ENCODE measurements at places on chromosomes 7 and 10.

GRCh38 chr7:107810626-107811025 is 7.6 kb upstream of the SLC26A3 start:
- no peak for DNase-seq

DNA sequence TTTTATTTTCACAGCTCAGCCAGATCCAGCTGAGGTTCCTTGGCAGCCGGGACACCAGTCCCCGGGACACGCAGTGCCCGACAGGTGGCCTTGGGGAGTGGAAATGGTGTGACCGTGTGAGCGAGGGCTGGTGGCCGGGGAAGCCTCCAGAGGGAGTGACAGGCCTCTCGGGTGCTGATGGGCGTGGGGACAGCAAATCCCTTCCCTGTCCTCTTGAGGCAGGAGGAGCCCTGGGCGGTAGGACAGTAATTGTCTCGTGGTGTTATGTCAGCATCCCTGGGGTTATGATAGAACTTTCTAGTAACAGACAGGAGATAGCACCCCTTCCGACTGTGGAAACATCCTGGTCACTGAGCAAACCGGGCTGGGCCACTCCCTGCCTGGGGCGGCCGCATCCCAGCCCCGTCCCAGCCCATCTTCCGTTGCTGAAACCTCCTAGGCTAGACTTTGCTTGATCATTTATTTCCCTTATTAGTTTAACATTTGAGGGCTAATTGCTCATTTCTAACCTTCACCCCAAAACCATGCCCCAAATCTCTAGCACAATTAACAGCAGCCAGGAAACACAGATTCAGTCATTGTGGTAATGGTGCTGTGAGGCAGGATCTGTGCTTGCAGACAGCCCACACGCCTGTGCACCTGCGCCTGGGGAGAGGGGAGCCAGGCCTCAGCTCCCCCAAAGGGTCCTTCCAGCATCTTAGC is 63.3 kb downstream of the ELFN1 start:
- no peak for DNase-seq

DNA sequence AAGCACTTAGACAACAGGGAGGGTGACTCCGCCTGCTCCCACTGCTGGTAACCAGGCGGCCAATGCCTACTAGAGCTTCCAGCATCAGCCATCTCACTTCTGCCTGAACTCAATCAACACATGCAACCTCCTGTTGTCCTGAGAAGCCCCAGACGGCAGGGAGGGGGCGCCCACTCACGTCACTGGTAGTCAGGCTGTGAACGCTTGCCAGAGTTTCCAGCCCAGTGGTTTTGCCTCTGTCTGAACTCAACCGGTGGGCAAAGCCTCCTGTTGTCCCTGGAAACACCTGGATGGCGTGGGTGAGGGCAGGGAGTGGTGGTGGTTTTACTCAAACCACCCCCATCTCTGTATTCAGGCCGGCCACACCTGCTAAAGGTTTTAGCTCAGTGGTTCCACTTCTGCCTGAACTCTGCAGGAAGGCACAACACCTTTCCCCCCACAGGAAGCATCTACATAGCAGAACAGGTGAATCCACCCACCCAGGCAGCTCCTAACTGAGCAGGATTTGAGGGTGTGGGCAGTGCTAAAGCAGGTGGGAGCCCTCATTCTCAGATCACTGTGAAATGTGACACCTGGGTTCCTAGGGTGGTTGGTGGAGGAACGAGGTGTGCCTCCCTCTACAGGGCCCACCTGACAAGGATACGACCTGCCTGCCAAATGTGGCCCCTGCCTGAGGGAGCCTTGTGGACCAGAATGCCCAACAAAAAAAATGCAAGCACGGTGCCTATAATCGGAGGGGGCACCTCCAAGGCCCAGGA is 563.0 kb upstream of the SEMA3D start:
- DNase-seq = no peak

DNA sequence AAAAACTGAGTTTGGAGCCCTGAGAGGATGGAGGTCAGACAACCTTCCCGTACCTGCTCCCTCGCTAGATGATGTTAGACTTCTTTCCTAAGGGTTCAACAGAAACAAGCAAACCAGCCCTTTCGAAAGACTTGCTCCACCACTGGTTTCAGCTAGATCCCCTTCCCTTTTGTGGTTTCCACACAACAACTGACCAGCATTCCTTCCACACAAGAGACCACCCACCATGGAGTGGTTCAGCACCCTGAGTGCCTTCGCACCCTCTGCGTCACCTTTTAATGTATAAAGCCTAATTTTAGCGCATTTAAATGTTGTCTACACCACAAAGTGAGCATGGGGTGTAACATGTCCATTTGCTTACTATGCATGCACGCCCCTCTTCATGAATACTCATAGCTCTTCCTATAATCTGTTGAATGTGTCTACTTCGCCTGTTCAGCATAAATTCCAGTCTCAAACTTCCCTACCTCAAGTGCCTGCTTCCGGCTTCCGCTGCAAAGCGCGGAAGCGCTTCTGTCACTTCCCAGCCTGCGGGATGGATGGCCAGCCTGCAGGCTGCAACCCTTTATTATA is 69.0 kb downstream of the TACC2 start:
- no peak for DNase-seq

- DNase-seq = no peak
Observed at GRCh38 chr7:154231732-154232131, 179.5 kb downstream of the DPP6 start.

- no peak for DNase-seq
Observed at GRCh38 chr7:141575654-141576448, 24.6 kb downstream of the AGK start.

- no peak for DNase-seq
Observed at GRCh38 chr7:23022258-23022769, 8.4 kb upstream of the HYCC1 start.

DNA sequence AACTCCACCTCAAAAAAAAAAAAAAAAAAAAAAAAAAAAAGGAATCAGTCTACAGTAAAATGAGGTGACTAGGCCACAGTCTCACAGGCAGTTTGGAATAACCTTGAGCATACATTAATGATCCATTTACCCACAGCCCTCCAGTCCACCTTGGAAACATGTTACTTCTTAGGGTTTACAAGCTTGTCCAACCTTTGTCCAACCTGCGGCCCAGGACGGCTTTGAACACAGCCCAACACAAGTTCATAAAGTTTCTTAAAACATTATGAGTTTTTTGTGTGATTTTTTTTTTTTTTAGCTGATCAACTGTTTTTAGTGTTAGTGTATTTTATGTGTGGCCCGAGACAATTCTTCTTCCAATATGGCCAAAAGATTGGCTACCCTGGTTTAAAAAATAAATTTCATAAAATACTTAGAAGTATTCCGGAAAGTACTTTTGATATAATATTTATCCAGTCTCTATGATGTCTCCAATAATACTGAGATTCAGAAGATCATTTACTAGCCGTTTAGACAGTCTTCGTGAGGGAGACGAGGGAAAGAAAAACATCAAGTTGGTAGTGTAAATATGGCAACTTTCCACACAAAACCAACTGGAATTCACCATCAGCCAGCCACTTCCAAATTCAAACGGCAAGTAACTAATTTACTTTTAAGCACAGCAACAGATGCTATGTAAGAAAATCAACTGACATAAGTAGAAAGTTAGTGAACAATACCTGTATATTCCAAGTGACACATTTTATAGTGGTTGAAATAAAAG is 9.9 kb downstream of the BAZ1B start:
- DNase-seq = no peak

DNA sequence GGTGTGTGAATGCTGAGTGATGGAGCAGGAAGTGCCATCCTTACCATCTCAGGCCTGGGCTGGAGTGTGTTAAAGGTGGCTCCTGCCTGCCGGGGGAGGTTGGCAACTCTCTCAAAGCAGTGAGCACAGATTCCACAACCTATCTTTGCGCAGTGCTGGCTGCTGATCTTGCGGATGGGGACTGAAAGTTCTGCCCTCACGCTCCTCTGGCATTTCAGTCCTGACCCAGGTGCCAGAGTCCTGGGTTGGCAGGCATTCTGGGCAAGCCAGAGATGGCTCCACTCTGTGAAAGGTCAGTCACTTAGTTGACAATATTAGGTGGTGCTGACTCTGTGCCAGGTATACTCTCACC is 315.5 kb downstream of the RPS24 start:
- DNase-seq = no peak

- DNase-seq = no peak
Observed at GRCh38 chr7:117623606-117624005, 143.8 kb downstream of the CFTR start.

- DNase-seq = no peak
Observed at GRCh38 chr10:36494371-36494770, 631.0 kb upstream of the ANKRD30A start.

GRCh38 chr10:93710333-93710909 is 8.0 kb upstream of the FRA10AC1 start:
- no peak for DNase-seq

All from GM12864 (cell line).